ENCODE measurements at places on chromosomes 12 and 14.

DNA sequence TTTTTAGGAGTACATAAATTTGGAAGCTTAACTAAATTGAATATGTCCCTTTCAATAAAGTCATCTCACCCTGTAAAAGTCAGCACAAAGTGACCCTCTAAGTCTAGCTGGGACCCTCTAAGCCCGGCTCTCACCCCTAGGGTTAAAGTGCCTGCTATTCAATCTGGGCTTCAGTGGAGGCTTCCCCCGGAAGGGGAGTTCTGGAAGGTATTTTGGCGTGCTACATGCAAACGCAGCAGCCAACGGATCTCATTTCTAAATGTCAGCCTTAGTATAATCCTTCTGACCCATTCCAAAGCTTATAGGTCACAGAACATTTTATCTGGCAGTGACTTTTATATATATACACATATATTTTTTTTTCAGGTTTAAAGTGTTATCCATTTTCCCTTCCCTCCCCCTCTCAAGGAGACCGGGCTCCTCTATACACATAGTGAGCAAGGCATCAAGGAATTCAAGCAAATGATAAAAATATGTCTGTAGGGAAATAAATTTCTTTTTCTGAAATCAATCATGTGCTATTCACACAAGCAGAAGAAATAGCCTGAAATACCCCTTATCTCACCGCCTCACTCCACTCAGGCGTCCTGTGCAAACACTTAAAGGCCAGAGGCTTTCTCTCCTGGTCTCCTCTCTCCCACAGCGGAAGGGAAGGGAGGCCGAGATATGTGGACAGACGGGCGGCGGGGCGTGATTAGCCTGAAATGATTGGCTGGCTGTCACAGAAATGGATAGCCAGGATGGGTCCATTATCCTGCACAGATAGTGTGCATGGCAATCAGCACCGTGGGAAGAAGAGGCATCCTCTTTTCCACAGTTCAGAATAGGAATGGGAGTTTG lies 301.7 kb downstream of the GALC start:
- no peak for DNase-seq

GRCh38 chr14:68580096-68580645 lies 212.7 kb downstream of the ZFP36L1 start:
- DNase-seq: no peak

- no peak for DNase-seq
Observed at GRCh38 chr12:2583642-2584401, 210.9 kb upstream of the FKBP4 start.

DNA sequence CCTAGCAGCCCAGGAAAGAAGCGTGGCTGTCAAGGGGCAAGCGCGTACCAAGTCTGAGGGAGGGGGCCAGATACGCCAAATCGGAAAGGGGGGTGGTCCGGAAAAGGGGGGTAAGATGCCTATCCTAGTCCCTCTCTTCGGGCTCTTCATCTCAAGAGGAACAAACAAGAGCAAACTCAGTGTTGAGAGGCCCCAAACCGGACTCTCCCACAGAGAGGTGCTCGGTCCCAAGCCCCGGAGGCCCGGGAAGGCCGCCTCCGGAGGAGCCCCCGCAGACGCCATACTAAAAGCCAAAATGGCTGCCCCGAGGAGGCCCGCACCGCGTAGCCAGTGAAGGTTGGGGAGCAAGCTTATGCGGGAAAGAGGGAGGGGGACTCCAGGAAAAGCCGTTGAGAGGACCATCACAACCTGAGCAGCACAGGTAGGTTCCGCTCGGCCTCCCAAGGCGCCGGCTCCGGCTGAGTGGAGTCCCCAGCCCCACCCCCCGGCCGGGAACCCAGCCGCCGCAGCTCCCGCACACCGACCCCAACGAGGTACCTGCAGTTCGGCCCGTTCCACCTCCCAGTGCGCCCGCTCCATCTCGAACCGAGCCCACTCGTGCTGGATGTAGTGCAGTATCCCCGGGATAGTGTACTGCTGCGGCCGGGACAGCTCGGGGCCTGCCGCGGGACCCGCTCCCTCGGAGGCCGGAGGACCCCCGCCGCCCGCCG lies at the start of gene AP4S1:
TSS of gene AP4S1 (plus strand) at position 283 of the 710 bp plus-strand sequence. CDS start 40,548 bp downstream, outside the sequence.
- DNase-seq: peak; percentile 38

DNA sequence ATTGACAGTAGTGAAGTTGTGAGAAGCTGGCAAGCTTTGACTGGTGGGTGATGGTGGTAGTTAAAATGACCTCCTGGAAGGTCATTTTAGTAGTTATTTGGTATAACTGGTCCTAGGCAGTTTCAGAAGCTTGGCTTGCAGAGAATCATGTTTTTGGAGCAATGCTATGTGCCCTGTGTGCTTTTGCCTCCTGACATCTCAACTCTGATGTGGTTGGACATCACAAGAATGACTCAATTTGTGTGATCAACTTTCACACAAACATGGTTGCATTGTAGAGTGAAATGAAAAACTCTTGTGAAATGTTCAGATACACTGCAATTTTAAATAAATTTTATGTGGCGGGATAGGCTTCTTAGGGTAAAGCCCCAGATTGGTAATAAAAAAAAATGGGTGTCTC lies 8.3 kb upstream of the ABCD2 start:
- no peak for DNase-seq

DNA sequence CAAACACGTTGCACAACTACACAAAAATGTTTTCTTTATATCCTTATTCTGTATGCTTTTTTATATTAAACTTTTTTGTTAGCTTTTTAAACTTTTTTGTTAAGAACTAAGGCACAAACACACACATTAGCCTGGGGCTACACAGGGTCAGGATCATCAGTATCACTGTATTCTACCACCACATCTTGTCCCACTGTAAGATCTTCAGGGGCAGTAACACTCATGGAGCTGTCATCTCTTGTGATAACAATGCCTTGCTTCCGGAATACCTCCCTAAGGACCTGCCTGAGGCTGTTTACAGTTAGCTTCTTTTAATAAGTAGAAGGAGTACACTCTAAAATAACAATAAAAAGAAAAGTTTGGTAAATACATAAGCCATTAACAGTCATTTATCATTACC lies 42.2 kb downstream of the PLEKHA5 start:
- no peak for DNase-seq

DNA sequence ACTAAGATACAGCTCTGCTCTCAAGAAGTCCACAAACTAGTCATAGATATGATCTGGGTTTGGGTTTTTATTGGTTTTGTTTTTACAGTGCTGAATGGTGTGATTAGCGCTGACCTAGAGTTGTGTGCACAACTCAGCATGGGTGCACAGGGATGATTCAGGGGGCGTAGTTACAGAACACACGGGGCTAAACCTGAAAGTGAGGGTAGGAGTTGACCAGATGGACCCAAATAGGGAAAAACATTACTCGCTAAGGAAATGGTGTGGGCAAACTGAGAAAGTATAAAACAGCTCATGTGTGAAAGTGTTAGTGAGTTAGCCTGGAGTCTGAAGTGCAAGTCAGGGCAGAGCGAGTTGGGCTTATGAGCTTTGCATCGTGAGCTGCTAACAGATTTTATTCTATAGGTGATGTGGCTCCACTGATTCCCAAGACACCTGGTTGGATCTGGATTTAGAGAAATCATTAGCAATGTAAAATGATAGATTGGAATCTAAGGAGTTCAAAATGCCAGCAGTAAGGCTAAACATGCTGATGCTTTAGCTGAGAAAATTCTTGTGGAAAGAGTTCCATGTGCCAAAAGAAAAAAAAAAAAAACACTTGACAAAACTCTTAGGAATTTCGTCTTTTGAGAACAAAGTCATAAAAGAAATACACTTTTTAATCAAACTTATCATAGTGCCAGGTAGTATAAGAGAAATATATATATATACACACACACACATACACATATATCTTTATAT lies 134.9 kb downstream of the SLC5A8 start:
- no peak for DNase-seq

DNA sequence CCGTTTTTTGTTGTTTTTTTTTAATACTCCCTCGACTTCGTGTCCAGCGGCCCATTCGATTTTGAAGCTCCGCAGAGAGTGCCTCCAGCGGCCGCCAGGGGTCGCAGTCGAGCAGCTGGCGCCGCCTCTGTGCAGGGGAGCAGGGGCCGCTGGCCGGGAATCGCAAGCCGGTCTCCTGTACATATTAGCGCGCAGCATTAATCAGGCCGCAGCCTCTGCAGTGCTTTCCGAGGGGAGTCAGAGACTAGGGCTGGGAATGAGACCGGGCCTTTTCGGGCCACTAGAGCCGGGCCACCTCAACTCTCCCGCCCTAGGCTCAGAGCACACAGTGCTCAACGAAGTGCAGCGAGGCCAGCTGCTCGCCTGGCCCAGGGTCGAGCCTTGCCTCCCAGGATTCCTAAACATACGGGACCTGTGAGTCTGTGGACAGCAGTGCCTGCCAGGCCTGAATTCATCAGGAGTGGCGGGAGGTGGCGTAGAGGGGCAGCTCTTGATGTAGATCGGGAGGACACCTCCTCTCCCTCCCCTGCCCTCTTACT lies 81.8 kb downstream of the EMP1 start:
- DNase-seq: peak; percentile 55

GRCh38 chr14:70018713-70019211 lies 139.5 kb downstream of the SMOC1 start:
- no peak for DNase-seq

- DNase-seq: no peak
Observed at GRCh38 chr12:64293654-64294364, 71.7 kb upstream of the KICS2 start.

DNA sequence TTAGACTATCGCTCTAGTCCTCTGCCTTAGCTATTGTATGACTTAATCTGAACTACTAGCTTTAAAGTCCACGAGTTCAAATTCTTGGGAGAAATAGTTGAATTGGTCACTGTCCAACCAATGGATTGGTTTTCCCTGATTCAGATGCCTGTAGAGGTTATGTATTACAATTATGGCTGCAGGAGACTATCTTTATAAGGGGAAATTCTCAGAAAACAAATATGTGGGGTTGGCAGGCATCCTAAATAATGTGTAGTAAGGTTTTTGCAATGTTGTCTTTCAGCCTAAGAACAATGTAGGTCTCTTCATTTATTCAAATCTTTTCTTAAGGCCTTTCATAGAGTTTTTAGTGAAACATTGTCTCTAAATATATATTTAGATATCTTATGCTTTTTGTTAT lies 26.9 kb downstream of the MYRFL start:
- no peak for DNase-seq

DNA sequence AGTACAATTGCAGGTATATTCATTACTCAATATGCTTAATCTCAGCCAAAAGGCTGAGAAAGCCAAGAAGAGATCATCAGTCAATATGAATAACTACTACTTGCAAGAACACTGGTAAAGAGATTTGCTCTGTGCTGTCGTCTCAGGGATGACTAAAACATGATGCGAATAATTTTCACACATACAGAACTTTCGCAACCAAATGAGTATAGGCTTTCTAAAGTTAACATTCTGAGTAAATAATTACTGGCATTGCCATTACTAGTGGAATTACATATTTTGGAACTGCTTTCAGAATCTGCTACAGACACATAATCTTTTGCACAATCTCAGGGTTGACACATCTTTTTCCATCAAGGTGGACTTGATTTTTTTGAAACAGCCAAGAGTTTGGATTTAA lies 24.7 kb downstream of the NCKAP1L start:
- no peak for DNase-seq

DNA sequence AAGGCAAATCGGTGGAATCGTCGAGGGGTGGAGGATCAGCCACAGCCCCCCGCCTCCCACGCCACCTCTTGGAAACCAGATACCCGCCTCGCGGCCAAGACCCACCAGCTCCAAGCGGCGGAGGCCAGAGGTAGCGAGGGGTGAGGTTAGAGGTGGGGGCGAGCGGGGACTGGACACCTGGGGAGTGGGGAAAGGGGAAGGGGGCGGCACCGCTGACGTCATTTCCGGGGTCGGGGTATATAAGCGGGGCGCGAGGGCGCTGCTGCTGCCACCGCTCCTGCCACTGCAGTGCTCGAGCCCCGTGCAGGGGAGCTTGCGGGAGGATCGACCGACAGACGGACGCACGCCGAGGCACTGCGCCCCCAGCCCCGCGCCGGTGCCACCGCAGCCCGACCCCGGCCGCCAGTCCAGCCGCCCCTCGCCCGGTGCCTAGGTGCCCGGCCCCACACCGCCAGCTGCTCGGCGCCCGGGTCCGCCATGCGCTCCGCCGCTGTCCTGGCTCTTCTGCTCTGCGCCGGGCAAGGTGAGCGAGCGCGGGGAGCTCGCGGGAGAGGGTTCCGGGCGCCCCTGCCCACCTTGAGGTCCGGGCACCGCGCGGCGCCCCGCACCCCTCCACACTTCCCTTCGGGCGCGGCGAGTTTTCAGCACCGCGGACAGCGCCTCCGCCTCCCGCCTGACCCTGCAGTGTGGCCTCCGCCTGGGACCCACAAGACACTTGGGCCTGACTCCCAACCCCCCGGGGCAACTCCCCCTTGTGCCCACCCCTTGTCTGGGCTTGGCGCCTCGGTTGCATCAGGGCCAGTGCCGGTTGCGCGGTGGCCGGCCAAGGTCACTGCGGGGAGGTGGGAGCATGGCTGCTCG lies at the start of gene CHGA:
TSS of gene CHGA (plus strand) at position 268 of the 861 bp plus-strand sequence. CDS start at position 478, 210 bp downstream.
- peak; percentile 24 for DNase-seq

DNA sequence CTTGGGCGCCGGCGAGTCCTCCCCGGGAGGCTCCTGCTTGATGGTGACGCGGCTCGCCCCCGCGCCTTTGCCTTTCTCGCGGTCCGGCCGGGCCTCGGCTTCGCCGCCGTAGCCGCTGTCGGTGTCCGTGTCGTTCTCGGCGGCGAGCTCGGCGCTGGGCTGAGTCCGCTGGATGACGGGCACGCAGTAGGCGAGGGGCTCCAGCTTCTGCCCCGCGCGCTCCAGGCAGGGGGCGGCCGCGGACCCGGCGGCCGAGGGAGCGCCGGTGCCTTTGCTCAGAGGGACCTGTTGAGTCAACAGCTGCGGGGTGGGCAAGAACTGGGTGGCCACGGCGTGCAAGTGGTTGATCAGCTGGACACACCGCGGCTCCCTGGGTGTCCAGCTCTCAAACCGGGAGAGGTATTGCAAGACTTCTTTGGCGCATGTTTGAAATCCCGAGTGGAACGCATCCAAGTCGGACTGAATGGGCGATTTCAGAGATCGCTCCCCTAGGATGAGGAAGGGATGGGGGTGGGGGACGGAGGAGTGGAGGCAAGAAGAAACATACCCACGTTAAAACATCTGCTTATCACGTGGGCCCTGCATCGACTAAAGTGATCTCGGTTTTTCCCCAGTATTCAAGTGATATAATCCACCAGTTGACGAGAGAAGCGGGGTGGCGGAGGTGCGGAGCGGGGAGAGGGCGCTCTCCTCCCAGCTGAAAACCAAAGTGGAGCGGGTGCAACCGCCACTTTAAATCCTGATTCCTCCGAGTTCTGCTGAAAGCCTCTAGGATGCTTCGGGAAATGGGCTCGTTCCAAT lies 2.0 kb downstream of the BHLHE41 start:
- no peak for DNase-seq

- no peak for DNase-seq
Observed at GRCh38 chr12:49094160-49094974, at the start of gene DHH. TSS of gene DHH (minus strand) at chr12:49094801. CDS start at chr12:49094512, 289 bp downstream.

DNA sequence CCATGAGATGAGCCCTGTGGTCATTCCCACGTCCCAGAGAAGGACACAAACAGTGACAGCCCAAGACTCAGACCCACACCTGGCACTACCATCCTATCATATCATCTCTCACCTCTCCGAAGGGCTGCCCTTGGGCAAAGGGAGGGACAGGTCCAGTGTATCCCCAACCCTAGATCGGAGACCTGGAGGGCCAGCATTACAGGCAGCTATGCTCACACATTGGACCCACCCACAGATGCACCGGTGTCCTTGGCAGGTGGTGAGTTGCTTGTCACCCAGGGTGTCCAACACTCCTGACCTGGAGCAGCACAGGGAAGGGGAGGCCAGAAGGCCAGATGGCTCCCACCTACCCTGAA lies 117.4 kb downstream of the DICER1 start:
- no peak for DNase-seq

Measured in stimulated activated CD8-positive, alpha-beta memory T cell treated with anti-CD3 and anti-CD28 coated beads, Interleukin-2, amount 100 ng/mL, for 48 hours (primary cell).